Neural progenitor cell (in vitro differentiated cells): ENCODE measurements at places on chromosomes 2 and 18. TPM values are rescaled to one million over a fixed set of nuclear protein-coding genes. Genes with fewer than 3 reads are reported as not detected.

Gene ABCB11
- total RNA-seq, result 0.09 TPM in 1 of 2 replicates, not detected in the other

Gene GRB14
- 3.4 and 4.5 TPM in 2 replicates for total RNA-seq

Gene CFAP221
- 0.74 and 1.5 TPM in 2 replicates for total RNA-seq

Gene KCTD1
- 14.7 and 17.1 TPM in 2 replicates for total RNA-seq

Gene MRO
- 0.06 TPM in 1 of 2 replicates, not detected in the other for total RNA-seq

Gene RFTN2
- 3.1 and 8.2 TPM in 2 replicates for total RNA-seq

Gene IMMT
- total RNA-seq, result 71.3 and 93.3 TPM in 2 replicates

Gene RTP5
- total RNA-seq, result not detected in 2 replicates

Gene CAPN13
- 0.25 TPM in 1 of 2 replicates, not detected in the other for total RNA-seq

Gene UBE2E3
- total RNA-seq, result 343 and 379 TPM in 2 replicates
